ENCODE measurements at places on chromosomes 3 and 15.

DNA sequence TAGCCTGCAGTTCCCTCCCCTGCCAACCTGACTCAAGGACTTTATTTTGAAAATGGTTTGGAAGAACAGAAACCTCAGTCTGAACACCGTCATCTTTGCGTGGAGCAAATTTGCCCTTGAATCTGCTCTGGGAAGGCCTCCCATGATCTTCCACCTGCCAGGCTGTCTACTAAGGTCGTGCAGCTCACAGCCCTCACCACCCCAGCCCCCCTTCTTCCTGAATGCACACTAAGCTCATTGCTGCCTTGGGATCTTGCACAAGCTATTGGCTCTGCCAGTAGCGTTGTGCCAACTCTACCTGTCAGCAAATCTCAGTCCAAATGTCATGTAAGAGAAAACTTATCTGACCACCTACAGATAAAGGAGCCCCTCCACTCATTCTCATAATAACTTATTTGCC is 141.5 kb downstream of the USP13 start:
- no peak for DNase-seq

- no peak for DNase-seq
Observed at GRCh38 chr15:62927196-62927595, 115.4 kb upstream of the TPM1 start.

DNA sequence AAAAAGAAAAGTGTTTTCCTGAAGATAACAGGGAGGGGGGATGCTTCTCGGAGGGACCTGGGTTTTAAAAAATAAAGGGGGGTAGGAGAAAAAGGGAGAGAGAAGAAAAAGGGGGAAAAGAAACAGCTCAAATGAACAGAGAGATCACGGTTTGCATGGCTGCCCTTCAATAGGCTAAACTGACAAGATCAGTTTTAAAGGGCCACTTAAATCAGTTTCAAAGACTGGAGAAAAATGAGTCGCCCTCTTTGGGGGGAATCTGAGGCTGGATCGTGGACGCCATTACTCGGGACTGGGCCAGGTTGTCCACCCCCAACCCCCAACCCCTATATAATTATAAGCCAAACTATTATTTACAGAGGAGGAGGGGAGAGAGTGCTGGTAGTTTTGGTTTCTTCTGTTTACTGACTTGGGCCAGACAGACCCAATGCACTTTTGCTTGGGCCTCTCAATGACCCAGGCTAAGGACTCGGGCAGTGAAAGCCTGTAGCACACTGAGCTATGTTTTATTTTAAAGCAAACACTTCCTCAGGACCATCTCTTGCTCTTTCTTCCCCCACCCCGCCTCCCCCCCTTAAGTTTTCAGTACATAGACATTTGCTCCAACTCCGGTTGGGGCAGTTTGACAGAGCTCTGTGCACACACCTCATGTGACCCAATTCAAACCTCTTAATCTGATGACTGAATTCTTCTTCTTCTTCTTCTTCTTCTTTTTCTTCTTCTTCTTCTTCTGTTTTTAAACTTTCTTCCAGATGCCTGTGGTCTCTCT is 6.3 kb downstream of the NR2F2 start:
- DNase-seq, result no peak

DNA sequence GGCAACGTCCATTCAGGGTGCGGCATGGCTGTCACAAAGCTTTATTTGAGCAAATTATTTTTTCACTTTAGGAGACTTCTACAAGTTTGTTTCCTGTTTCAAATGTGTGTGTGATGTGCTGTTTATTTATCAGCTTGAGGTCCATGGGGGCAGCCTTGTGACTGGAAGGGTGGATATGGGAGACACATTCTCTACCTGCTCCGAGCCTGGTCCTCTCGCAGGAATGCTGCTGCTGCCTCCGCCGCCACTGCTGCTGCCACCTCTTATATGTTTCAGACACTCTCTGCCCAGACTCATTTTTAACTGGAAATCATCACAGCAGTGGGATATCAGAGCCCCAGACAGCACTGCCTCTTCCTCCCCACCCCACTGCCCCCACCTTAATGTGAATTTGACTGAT is 83.5 kb upstream of the PXYLP1 start:
- no peak for DNase-seq

DNA sequence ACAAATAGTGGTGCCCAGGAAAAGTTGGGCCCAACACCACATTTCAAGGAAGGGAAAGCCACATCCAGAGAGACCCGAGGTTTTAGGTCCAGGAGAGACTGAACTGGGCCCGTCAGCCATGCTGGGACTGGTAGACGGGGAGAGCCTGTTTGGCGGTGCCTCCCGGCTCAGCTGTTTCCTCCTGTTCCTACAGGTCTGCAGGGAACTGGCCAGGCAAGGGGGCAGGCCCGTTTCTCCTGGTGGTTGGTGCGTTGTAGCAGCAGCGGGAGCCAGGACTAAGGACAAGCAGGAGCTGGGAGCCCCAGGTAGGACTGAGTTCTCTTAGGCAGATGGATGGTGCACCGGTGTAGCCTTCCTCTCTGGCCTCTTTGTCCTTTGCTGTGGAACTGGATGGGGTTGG is 3.9 kb downstream of the PRKCD start:
- DNase-seq, result no peak

DNA sequence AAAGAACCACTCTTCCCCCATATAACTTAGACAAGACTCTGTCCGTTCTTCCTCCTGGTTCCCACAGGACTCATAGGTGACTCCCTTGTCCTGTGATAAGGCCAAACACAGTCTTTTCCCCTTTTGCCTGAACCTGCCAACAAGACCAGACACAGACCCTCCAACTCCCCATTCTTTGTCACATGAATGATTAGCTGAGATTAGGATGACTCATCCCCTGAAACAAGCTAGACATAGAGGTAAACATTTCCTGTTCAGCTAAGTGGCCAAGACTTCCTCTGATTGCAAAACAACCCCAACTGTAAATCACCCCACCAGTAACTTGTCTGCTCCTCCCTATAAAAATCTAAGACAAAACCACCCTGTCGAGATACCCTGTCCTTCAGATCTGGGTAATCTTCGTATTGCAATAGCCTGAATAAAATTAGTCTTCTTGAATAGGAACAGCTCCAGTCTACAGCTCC is 11.4 kb upstream of the HTR3E start:
- no peak for DNase-seq

GRCh38 chr15:29805043-29805707 is 17.1 kb downstream of the TJP1 start:
- DNase-seq, result no peak

- no peak for DNase-seq
Observed at GRCh38 chr15:75705854-75706681, 6.6 kb downstream of the CSPG4 start.

DNA sequence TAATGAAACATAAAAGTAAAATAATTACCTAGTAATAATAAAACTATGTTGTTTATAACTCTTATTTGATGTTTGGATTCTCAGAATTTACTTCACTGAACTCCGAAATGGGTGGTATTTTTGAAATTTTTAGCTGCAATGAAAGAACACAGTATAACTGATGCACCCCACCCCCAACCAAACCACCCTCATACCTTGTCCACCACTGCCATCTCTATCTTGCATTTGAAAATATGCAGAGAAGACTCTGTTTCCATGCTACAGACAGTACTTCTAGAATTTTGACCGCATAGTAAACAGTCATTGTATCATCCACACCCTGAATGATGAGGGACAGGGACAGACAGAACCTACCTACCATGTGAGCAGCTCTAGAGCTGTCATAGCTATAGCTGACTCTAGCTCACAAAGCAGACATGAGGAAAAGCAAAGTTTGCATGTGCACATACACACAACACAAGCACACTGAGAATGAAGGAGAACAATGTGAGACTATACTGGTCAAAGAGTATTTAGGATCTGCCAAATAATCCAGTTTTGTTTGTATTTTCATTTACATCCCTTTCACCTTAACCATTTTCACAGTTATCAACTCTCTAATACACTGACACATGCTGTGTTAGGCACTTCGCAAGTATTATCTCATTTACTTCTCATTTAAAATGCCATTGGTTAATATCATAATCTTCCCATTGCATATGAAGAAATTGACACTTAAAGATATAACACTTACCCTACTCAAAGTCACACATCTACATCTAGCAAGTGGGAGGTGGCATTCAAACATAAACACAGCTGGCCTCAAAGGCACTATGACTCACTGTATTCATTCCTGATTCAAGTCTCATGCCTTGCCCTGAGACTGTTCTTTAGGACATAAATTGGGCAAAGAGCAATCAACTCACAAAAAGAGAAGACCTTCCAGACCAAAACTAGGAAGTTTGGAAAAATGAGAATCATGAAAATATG is 1014.7 kb upstream of the CFAP20DC start:
- no peak for DNase-seq

Data from cortex of kidney (tissue), 1 donor.